ENCODE measurements at places on chromosomes 1 and 21. TPM values are rescaled to one million over a fixed set of nuclear protein-coding genes. Genes with fewer than 3 reads are reported as not detected.

The RRP1 gene
- 47.8 TPM for total RNA-seq

The PDPN gene
- total RNA-seq: not detected

The PSRC1 gene
- 21.8 TPM for total RNA-seq

The TMEM61 gene
- not detected for total RNA-seq

The ADSS2 gene
- 71.4 TPM for total RNA-seq

The CR1L gene
- not detected for total RNA-seq

The AMY1C gene
- not detected for total RNA-seq

The GJC2 gene
- not detected for total RNA-seq

The ESRRG gene
- 1.2 TPM for total RNA-seq

The C1orf185 gene
- total RNA-seq: not detected

The CHIA gene
- total RNA-seq: not detected

The CELA3B gene
- not detected for total RNA-seq

The SMCP gene
- not detected for total RNA-seq

The FAM78B gene
- total RNA-seq: 0.68 TPM

The RHBDL2 gene
- total RNA-seq: 2.7 TPM

The PLA2G4A gene
- 13.0 TPM for total RNA-seq

The VSIG8 gene
- total RNA-seq: 0.57 TPM

The LCK gene
- not detected for total RNA-seq

The HSPB7 gene
- not detected for total RNA-seq

The RBM11 gene
- 2.8 TPM for total RNA-seq

The SPRR2E gene
- not detected for total RNA-seq

The KPRP gene
- not detected for total RNA-seq

The EPHB2 gene
- 14.5 TPM for total RNA-seq

The BGLAP gene
- not detected for total RNA-seq

The TNFRSF25 gene
- 4.3 TPM for total RNA-seq

The LCE1F gene
- total RNA-seq: not detected

The SPRR2F gene
- not detected for total RNA-seq

The CHRM3 gene
- total RNA-seq: 0.07 TPM

The TNFRSF4 gene
- total RNA-seq: not detected

The RUNX1 gene
- total RNA-seq: 2.0 TPM

The EPS8L3 gene
- total RNA-seq: not detected
